ENCODE measurements at places on chromosomes 2 and 18.

DNA sequence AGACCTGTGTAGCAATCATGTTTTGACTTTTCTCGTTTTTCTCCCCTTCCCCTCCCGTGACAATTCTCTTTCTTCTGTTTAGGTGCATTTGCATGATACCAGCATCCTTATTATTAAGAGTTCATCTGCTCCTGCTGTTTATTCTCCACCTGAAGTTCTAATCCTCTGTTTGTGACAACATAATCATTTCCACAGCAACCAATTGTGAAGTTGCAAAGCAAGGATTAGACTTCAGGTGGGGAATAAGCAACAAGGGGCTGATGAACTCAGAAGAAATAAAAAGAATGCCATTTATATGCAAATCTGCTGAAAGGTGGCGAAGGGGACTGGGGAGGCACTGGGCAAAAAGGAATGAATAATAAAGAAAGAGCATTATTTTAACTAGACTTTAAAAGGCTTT is 124.8 kb upstream of the LINC00305 start:
- DNase-seq, result no peak

DNA sequence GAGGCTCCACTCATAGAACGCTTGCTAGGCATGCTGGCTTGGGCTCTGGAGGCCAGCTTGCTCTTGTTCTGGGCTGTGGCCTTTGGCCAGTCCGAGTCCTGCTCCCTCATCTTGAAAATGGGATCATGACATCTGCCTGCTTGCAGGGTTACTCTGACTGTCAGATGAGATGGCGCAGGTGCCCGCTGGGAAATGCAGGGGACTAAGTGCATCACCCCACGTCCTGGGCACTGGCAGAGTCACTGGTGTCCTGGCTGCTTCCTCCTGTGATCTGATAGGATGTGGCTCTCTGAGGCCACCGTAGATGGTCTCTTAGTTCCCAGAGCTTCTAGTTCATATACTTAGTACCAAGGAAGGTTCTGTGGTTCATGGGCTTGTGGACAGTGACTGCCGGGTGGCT is 18.5 kb downstream of the LDLRAD4 start:
- no peak for DNase-seq

- DNase-seq, result no peak
These were observed 25.0 kb downstream of the SERPINB8 start for GRCh38 chr18:63994783-63995399.

GRCh38 chr2:197416268-197416667 is 18.6 kb downstream of the SF3B1 start:
- no peak for DNase-seq

DNA sequence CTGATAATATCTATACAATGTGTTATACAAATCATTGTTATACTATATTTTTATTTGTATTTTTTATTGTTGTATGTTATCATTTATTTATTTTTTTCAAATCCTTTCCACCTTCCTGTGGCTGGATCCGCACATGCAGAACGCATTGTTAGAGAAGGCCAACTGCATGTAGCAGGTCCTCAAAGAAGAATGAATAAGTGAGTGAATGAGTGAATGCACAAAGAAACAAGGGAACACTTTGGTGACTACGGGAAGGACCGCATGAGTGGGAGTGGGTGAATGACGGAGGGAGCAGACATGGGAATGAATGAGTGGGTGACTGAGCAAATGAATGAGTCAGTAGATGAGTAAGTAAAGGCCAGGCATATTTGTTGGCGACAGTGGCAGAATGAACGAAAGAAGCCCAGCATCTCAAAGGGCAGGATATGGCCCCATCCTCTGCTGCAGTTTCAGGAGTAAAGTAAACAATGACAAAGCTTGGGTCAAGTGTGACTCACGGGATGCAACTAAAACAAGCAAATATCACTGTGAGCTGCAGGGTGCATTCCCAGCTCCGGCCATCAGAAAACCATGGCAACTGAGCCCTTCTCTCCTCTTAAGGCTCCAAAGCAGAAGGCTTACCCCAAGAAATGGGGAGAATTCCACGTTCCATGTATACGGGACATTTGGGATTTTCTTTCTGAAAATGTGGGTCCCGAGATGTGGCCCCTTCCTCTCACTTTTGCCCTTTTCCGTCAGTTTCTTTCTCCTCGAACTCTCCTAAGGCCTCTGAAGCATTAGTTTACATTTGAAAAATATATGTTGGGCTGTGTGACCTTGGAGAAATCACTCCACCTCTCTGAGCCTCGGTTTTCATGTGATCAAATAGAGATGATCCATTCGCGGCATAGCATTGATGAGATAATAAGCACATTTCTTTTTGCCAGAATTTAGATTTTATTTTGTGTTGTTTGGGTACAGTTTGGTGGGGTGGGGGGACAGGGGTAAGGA is 24.5 kb downstream of the KCNF1 start:
- DNase-seq, result peak; percentile 92

DNA sequence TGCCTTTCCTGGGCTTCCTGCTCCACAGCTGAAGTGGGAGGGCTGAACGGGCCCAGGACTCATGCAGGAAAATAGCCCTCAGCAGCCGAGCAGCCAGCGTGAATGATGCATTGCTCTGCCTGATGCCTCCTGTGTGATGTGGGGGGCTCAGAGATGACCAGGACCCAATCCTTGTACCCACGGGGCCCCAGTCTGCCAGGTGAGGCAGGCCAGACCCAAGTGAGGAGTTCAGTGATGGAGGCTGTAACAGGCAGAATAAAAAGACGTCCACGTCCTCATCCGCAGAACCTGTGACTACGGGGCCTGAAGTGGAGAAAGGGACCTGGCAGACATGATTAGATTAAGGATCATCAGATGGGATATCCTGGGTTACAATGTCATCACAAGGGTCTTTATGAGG is 194.9 kb upstream of the HDAC4 start:
- no peak for DNase-seq

- DNase-seq, result no peak
These were observed 71.2 kb downstream of the CERKL start for GRCh38 chr2:181585732-181586131.

DNA sequence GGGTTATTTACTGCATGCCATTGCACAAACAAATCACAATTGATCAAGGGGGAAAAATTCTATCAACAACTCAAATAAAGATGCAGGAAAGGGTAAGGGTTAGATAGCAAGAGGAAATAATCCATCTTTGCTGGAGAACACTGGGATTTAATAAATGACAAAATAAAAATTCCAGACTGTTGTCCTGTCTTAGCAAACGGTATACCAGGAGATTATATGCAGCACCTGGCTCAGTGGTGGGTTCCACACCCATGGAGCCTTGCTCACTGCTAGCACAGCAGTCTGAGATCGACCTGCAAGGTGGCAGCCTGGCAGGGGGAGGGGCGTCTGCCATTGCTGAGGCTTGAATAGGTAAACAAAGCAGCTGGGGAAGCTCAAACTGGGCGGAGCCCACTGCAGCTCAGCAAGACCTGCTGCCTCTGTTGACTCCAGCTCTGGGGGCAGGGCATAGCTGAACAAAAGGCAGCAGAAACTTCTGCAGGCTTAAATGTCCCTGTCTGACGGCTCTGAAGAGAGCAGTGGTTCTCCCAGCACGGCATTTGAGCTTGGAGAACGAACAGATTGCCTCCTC is 296.5 kb upstream of the THSD7B start:
- no peak for DNase-seq
